ENCODE measurements at places on chromosomes 7 and 10.
A peak's percentile ranks its signal among the peaks of the same experiment; 100 is the strongest.

DNA sequence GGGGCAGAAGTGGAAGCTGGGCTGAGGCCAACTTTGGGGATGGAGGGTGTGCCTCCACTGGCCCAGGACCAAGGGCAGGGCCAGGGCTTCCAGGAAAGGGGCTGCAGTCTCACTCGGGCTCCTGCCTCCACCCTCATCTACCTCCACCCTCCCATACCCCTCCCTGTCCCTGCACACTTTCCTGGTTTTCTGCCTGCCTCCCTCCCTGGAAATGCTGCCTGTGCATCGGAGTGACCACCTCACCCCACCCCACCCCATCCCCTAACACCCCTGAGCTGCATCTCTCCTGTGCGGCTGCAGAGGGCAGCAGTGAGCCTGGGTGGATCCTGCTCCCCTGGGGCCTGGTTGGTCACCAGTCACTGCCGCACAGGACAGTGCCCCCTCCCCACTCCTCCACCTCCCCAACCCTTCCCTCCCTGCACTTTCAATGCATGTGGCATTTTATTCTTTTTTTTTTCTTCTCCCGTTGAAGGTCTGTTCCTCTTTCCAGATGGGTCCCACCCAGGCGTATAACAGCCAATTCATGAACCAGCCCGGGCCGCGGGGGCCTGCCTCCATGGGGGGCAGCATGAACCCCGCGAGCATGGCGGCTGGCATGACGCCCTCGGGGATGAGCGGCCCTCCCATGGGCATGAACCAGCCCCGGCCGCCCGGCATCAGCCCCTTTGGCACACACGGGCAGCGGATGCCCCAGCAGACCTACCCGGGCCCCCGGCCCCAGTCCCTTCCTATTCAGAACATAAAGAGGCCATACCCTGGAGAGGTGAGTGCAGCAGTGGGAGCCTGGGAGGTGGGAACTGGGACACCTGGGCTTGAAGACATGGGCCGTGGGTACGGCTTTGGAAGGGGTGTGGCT, 54.1 kb upstream of the PPIF start:
- DNase-seq, result peak; percentile 87

- DNase-seq, result no peak
These were observed 335.2 kb upstream of the SEMA3D start for GRCh38 chr7:85522070-85522469.

DNA sequence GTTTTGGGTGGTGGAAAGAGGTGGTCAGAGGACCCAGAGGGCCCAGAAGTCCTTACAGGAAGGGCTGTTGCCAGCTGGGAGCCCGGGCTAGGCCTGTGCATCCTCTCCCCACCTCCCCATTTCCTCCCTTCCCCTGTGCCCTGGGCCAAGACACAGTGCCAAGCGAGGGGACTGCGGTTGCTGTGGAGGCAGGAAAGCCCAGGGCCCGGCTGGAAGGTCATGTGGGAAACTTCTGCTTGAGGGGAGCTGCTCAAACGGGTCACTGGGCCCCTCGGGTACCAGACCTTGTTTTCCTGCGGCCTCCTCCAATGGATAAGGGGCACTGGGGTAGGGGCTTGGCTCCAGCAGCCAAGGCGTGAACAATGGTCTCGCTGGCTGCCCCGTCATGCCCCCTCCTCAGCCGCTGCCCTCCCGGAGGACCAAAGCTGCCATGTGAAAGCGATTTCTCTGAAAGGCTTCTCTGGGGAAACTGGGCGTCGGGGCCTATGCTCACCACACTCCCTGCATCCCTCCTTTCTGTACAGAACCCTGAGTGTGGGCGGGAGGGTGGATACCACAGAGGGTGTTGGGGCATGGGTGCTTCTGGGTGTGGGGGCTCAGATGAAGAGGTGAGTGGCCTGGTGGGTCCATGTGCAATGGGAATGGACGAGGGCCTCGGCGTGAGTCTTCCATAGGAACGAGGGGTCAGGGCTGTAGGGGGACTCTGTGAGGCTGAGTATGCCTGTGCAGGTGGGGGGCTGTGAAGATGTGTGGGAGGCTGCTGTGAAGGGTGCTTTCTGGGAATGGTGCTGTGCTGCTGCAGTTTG, 135.3 kb downstream of the PTPN20 start:
- DNase-seq, result no peak

GRCh38 chr7:1503390-1503789, 799 bp downstream of the INTS1 start:
- no peak for DNase-seq

DNA sequence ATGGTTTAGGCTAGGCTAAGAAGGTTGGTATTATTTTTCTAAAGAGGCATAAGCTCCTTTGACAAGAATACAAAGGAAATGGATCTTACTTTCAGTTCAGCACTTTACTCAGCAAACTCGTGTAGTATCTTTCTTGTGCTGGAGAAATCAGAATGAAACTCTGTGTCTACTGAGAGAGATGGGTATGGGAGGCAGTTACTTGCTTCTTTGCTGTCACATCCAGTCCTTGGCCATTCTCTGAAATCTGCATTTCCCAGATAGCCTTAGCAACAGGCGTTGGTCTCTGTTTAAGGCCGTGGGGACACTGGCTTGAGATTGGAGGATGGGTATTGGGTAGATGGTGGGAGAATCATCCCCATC, 180.5 kb downstream of the NRP1 start:
- DNase-seq, result no peak

GRCh38 chr7:70463352-70463938, 668.5 kb upstream of the GALNT17 start:
- DNase-seq, result no peak

DNA sequence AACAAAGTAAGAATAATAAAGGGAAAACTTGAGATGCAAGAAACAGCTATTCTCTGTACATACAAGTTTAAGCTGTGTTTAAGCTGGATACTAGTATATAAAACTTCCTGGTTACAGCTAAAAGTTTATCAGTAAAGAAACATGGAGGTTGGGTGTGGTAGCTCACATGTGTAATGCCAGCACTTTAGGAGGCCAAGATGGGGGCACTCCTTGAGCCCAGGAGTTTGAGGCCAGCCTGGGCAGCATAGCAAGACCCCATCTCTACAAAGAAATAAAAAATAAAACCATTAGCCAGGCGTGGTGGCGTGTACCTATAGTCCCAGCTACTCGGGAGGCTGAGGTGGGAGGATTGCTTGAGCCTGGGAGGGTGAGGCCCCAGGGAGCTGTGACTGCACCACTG, 3.2 kb downstream of the RSU1 start:
- no peak for DNase-seq

DNA sequence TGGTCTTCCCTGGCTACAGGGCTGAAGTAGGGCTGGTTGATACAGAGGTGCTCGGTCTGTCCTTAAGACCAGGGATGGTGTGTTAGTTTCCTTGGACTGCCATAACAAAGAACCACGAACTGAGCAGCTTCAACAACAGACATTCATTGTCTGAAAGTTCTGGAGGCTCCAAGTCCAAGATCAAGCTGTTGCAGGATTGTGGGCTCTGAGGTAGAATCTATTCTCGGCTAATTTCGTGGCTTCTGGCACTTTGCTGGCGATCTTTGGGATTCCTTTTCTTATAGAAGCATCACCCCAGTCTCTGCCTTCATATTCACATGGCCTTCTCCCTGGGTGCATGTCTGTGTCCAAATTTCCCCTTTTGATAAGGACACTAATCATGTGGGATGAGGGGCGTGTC, 112.1 kb upstream of the ITGB1 start:
- DNase-seq, result no peak

GRCh38 chr10:34405611-34406462, 409.3 kb downstream of the PARD3 start:
- DNase-seq, result no peak

DNA sequence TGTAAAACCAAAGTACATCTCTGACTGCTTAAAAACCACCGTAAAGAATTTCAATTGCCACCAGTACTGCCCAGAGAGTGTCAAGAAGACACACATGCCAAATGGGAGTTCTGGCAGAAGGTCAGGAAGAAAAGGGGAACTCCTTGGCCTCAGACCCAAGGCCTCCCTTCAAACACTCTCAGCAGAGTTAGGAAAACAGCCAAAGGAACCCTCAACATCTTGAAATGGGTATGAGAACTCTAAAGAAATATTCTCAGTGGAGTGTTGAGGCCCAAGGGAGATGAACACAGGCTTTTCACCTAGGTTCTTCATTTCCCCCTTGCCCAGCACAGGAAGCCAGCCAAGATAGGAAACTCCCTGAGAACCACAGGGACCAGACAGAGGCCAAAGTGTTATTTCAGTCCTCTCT, 96.1 kb upstream of the ASAH2 start:
- DNase-seq, result no peak

- no peak for DNase-seq
These were observed 36.3 kb downstream of the WDR11 start for GRCh38 chr10:120887482-120887881.

DNA sequence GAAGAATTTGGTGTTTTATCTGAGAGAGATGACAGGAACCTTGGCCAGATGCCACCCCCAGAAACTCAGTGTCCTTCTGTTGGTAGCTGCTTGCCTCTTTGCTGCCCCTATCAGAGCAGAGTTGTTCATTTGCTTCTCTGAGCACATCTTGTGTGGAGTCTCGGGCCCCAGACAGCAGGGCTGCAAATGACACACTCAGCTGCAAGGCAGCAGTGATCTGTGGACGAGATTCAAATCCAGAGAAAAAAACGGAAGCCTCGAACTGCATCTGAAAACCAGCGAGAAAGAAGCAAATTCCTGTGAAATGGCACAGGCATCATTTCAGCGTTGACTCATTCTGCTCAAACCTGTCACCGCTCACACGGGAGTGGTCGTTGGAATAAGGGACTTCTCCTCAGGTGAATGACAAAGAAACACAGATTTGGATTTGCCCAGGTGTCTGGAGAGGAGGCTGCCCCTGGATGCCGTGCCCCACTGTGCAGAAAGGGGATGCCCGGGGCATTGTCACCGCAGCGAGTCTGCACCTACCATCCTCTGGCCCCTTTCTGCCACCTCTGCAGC, 144.7 kb downstream of the PFKFB3 start:
- DNase-seq, result no peak

- DNase-seq, result no peak
These were observed 494.0 kb downstream of the TNS3 start for GRCh38 chr7:47087866-47088265.

DNA sequence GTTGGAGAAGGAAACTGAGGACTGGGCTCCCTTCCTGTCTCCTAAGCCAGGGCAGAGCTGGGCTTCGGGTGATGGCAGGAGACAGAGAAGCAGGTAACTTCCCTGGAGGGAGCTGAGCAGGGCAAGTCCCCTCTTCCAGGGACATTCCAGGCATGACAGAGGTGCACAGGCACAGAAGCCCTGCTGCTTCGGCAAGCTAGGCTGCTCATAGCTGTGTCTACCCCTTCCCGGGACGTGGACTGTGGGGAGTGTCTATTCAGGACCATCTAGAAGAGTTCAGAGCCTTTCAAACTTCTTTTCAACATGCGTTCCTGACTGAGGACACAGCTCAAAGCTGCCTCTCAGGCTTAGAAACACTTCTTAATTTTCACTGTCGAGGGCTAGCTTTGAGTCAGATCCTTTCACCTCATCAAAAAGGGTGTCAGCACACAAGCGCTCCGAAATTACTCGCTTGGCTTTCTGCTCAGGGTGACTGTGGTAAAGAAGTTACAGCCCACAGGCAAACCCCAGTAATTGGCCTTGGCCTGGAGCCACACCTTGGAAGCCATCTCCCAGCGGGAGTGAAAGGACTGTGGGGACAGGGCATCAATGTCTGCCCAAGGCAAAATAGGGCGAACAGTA, 63.7 kb upstream of the STEAP1B start:
- DNase-seq, result no peak

GRCh38 chr7:131859147-131859821, 302.9 kb upstream of the PODXL start:
- DNase-seq, result peak; percentile 55

GRCh38 chr10:60237977-60238758, 151.5 kb downstream of the ANK3 start:
- no peak for DNase-seq

GRCh38 chr7:18013936-18014335, 13.7 kb downstream of the PRPS1L1 start:
- no peak for DNase-seq

- DNase-seq, result no peak
These were observed 478.5 kb downstream of the GPAM start for GRCh38 chr10:111705021-111705420.

DNA sequence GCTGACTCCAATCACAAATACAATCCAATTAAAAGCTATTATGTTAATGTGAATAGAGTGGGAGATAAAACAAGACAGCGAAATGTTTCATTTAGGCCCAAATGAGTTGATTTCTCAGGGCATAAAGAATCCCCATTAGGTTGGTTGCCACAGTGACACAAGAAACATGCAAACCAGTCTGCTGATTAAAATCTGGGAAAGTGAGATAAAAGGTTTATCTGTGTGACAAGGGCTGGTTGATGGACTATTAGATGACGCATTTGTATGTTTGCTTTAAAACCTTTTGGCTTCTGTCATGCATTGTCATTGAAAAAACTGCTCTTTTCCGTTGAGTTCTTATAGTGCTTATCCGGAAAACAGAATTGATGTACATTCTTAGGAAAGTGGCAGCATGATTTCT, 658.2 kb downstream of the GATA3 start:
- no peak for DNase-seq

DNA sequence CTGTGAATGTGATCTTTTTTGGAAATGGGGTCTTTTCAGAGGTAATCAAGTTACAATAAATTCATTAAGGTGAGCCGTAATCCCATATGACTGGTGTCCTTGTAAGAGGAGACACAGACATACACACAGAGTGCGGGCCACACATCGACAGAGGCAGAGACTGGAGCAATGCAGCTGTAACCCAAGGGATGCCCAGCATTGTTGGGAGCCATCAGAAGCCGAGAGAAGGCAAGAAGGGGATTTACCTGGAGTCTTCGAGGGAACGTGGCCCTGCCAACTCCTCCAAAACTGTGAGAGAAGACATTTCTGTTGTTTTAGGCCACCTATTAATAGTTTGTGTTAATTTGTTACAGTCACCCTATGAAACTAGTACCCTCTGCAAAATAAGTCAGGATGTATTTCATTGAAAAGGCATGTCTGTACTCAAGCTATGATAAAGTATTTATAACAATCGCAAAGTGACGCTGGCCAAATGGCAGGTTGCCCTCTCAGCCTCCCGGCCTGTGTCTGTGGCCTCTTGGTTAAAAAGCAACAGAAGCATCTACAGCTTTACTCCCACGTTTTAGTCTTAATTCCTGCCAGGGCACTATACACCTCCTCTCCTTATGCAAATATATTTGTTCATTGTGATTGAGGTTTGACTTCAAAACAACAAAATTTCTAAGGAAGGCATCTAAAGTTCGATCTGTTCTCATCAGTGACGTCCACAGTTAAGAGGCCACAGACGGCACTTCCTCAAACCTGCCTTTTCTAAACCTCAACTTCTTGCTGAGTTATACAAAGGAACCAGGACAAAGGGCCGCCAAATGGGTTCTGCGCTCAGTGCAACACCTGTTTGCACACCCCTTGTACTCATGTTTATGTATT, 46.8 kb downstream of the HIPK2 start:
- no peak for DNase-seq

DNA sequence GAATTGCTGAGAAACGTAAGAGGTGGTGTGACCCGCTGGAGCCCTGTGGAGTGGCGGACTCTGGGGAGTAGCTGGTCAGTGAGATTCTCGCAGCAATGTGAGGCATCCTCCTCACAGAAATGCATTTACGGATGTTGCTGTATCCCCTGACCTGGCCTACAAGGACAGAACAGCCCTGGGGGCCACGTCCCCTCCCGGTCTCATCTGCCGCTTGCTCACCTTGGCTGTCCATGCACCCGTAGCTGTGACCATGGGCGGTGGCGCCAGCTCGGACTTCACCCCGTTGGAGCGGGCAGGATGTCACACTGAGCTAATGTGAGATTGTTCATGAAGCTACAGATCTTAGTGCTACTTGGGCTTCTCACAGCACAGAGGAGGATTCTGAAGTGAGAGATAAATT, 193.8 kb downstream of the EBF3 start:
- DNase-seq, result peak; percentile 54

- DNase-seq, result no peak
These were observed 80.9 kb upstream of the VWC2 start for GRCh38 chr7:49692516-49692915.

GRCh38 chr10:122306744-122307143, 35.6 kb downstream of the BTBD16 start:
- DNase-seq, result no peak
